T-helper 9 cell (primary cell): ENCODE measurements at places on chromosomes 7 and 10.

GRCh38 chr10:86798025-86798424 lies 41.6 kb downstream of the BMPR1A start:
- DNase-seq = no peak

DNA sequence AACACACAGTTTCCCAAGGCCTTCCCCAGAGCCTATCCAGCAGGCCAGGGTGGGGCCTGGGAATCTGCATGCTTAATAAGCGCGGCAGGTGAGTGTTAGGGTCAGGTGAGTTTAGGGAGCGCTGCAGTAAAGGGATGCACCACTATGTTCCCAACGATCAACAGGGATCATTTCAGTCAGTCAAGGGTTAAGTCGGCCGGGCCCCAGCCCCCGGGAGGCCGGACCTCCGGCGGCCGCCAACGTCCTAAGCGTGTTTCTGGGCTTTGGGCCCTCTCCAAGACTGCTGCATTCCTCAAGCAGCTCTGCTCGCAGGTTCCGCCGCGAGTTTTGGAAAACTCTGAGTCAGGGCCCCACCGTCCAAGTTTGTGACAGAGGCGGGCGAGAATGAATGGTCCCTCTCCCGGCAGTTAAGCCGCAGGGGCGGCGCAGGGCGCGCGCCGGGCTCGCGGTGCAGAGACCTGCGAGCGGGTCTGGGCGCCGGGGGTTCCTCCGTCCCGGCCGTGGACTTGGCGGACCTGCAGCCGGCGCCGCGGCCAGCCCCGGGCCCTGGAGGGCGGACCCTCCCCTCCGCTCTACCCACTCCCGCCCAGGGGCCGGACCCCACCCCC lies 81.6 kb downstream of the ARHGAP22 start:
- DNase-seq = no peak

DNA sequence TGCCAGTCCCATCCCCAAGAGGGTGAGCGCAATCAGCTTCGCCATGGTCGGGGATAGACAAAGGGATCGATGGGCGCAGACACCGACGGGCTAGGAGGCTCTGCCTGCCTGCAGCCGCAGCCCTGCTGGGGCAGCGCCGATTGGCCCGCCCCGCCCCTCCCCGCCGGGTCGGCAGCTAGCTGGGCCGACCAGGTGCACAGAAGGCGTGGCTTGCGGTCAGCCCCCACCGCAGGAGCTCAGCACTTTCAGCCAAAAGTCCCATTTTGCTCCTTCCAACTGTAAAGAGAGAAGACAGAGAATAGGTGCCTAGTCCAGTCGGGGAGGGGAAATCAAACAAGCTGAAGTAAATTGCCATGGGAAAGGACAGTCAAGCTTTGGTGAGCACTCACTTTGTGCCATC lies at the start of gene PON1:
PON1 (minus strand) TSS at position 102 of the 400 bp plus-strand sequence; CDS start at position 45, 57 bp downstream.
- no peak for DNase-seq

GRCh38 chr7:48416327-48416908 lies 245.2 kb downstream of the ABCA13 start:
- DNase-seq = no peak

GRCh38 chr10:31724296-31724695 lies 204.3 kb downstream of the ARHGAP12 start:
- no peak for DNase-seq

DNA sequence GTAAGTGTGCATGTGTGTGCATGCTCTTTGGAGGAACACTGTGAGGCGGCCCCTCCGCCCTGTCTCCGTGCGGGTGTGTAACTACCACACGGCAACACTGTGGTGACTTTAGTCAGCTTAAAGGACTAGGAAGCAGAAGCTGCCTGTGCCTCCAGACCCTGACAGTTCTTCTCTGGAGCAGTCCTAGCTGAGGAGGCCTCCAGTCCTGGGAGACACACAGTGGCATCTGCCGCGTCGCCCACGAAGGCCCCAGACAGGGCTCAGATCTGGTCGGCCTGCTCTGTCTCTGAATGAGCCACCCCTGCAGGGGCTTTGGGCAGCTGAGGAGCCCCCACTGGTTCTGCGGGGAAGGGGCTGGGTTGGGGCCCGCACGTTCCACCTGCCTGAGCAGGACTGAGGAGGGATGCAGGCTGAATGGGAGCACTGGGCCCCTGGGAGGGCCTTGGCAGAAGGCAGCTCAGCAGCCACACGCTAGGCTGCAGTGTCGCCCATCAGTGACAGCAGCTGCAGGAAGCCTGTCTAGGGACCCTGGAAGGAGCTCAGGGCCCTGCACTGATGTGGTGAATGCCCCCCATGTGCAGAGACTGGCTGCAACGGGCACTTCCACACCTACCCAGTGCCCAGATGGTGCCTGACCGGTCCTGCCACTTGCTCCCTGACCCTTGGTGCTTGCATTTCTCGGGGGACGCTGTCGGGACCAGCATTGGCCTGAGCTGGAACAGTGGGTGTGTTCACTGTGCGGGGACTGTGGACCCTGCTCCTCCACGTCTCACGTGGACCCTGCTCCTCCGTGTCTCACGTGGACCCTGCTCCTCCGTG lies 27.3 kb upstream of the KNDC1 start:
- DNase-seq = no peak

DNA sequence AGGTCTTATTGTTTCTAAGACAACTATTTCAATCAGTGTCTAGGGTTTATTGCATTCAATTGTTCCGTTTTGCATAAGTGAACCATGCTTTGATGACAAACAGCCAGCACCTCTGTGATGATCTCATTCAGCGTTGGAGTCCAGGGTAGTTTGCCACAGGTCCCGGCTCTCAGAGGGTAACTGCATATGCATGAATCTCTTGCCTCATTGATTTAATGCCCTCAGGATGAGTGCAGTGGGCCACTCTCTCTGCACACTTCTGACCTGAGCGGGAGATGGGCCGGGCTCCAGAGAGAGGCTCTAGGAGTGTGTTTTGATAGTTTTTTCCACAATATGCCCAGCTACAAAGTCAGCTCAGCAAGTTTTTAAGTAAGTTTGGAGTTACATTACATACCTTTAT lies 83.9 kb downstream of the HECW1 start:
- no peak for DNase-seq

DNA sequence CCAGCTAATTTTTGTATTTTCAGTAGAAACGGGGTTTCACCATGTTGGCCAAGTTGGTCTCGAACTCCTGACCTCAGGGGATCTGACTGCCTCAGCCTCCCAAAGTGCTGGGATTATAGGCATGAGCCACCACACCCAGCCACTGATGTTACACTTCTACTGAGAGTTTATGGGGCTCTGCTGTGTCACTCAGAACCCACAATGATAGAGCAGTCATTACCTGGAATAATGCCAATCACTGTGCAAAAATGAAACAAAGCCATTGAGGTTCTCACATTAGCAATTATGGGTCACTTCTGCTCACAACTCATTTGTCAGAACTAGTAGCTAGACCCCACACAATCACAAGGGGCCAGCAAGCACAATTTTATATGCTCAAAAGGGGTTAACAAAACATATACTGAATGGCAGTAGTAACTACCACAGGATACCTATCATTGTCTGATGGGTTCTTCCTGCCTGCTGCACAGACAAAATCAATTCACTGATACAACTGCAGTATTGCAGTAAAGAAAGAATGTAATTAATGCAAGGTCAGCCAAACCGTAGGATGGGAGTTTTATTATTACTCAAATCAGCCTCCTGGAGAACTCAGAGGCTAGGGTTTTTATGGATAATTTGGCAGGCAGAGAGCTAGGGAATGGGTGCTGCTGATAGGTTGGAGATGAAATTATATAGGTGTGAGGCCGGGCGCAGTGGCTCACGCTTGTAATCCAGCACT lies 72.1 kb upstream of the TRIM24 start:
- no peak for DNase-seq

DNA sequence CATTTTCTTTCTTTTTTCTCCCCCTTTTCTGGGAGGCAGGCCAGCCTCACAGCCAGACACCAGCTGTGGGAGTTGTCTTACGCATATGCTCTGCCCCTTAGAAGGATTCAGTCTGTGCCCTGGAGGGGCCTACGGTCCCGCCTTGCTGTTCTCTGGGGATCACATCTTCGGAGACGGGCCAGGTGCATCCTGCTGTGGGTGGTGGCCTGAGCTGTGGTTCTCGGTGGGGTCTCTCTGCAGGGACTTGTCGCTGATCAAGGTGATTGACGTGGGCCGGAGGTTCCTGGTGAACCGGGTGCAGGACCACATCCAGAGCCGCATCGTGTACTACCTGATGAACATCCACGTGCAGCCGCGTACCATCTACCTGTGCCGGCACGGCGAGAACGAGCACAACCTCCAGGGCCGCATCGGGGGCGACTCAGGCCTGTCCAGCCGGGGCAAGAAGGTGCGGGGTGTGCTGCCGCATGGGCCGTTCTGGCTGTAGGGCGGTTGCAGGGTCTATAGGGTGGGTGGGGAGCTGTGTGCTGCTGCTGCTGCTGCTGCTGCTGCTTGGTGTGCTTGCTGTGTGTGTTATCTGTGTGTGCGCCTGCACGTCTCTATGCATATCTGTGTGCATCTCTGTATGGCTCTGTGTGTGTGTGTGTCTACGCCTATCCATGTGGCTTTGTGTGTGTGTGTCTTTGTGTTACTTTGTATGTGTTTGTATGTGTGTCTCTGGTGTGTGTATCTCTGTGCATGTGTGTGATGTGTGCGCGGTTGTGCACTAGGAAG lies 17.9 kb downstream of the PFKFB3 start:
- no peak for DNase-seq

DNA sequence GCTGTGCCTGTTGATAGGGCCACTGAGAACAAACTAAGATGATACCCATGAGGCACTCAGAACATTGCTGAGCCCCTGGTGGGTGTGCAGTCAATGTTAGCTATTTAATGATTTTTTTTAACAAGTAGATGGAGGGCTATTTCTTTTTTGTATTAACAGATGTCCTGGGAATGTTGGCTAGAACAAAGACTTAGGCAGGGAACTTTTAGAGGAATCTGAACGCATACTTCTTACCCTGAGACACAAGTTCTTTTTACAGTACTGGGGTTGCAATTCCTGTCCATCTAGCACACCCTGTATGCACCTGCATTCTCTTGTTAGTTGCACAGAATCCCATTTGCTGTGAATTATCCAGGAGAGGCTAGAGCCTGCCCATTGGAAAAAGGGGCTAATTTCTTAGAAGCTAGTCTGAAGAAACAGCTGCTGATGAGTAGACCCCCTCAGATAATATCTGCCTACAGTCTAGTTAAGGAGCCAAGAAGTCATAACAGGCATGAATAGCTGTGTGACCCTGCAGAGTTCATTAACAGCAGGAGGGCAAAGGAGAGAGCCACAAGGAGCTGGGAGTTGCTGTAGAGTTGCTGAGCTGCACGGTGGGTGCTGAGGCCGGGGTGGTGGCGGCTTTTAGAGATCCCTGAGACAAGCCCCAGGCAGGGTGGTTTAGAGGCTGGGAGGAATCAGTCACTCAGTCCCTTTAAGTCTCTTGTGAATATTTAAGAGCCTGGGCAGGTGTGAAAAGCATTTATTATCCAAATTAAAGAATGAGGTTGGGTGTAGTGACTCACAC lies 103.7 kb upstream of the FZD8 start:
- DNase-seq = no peak

- DNase-seq = no peak
Measured at GRCh38 chr7:28754027-28754426, 204.1 kb downstream of the TRIL start.

DNA sequence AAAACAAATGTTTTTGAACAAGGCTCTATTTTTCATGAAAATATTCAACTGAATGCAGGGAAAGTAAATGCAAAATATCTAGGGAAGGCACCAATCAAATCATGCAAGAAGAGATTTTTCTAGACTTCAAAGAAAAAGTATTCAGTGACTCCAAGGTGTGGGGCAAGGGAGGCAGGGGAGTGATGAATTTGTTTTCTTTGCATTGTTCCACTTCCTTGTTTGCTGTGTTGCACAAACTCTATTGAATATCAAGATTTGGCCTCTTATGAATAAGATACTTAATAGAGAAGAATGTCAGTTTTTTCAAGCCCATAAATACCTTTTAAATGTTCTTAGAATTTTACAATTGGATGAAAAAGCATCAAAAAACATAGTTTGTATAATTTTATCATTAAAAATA lies 26.4 kb downstream of the STEAP1 start:
- no peak for DNase-seq

DNA sequence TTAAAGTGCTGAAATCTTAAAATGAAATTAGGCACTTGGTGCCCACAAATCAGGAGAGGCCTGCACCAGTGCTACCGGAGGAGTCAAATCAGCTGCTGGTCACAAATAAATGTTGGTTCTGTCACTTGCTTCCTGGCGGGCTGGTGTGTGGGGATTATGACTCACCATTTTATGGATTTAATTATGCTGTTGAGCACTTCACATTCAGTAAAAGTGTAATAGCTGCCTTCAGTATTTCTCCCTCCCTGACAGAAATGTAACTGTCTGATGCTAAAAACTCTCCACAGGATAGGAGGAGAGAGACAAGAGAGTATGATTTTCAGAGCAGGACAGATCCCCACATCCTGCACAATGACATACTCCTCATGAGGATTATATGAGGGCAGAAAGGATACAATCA lies 186.0 kb downstream of the JAZF1 start:
- DNase-seq = no peak

GRCh38 chr7:128350708-128351295 lies 7.1 kb upstream of the RBM28 start:
- no peak for DNase-seq

GRCh38 chr10:129964611-129965424 lies 744 bp upstream of the EBF3 start:
- DNase-seq = no peak

DNA sequence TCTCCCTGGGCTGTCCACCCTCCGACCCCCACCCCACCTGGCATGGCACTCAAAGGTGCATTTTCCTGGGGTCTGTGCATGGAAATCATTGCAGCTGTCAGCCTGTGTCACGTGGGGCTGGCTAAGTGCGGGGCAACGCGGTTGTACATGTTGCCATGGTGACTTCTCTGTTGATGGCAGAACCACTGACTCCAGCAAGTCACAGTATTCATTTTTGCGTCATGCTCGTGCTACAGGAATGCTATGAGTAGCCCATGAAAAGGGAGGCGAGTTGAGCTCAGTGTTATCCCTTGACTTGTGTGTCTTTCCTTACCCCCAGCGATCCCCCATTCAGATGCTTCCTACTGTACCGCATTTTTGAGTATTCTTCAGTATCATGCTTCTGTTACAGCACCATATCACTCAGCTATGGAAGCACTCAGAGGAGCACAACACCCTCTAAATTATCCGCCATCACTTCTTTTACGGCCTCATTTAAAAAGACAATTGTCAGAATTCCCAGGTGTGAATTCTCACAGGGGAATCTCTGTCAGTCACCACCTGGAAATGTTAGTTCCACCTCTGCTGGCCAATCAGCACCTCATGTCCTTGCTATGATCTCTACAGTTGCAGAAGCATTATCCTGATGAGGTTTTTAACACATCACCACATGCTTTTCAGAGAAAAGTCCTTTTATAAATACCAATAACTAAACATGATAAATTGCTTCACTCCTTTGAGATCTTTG lies 194.4 kb upstream of the C7orf33 start:
- no peak for DNase-seq
